ENCODE measurements at places on chromosomes 12 and 14. TPM values are rescaled to one million over a fixed set of nuclear protein-coding genes. Genes with fewer than 3 reads are reported as not detected.

DNA sequence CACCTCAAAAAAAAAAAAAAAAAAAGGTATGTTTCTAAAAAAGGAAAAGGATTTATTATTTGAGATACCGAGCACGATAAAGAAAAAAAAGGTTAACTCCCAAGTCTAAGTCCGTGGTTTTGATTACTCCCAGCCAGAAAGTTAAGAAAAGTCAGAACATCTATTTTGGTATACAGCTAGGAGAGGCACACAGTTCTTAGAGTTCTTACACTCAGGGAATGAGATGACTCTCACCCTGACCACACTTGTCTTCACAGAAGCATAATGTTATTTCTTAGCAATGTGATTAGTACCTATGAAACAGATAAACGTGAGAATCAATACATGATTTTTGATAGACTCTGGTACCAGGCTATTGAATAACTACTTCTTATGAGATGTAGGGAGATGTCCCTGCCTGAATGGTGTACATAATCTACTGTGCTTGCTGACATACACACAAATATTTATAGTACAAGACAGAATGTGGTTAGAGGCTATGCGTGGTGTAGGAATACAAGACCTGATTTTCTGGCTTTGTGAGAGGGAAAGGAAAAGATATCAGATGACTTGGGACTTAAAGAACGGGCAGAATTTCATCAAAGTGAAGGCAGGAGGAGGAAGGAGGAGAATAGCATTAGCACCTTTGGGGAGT is 31.6 kb downstream of the LIMA1 start:
- no peak overlapping the region for H3K4me3 ChIP-seq
- DNase-seq: no peak
- H3K27ac ChIP-seq: no peak overlapping the region

GRCh38 chr12:82225871-82226270 is 132.3 kb downstream of the CCDC59 start:
- H3K36me3 ChIP-seq: no peaks in the 10 kb centered on the region
- no peak for DNase-seq
- H3K27ac ChIP-seq: no peak overlapping the region
- no peaks in the 10 kb centered on the region for H3K27me3 ChIP-seq

- peaks cover 5% of the 10 kb centered on the region for H3K4me1 ChIP-seq
- no peak overlapping the region for H3K4me3 ChIP-seq
- peak overlapping the region; percentile 84 for H3K27ac ChIP-seq
- no peaks in the 10 kb centered on the region for H3K36me3 ChIP-seq
These were observed 1.7 kb upstream of the FGD4 start for GRCh38 chr12:32397696-32398095.

GRCh38 chr12:4584896-4585295 is 22.9 kb downstream of the DYRK4 start:
- H3K4me1 ChIP-seq: no peaks in the 10 kb centered on the region
- no peak overlapping the region for H3K27ac ChIP-seq
- H3K4me3 ChIP-seq: no peak overlapping the region

- H3K36me3 ChIP-seq: no peaks in the 10 kb centered on the region
- H3K4me1 ChIP-seq: no peaks in the 10 kb centered on the region
- H3K27ac ChIP-seq: no peak overlapping the region
These were observed 189.5 kb downstream of the TTC8 start for GRCh38 chr14:89013698-89014568.

DNA sequence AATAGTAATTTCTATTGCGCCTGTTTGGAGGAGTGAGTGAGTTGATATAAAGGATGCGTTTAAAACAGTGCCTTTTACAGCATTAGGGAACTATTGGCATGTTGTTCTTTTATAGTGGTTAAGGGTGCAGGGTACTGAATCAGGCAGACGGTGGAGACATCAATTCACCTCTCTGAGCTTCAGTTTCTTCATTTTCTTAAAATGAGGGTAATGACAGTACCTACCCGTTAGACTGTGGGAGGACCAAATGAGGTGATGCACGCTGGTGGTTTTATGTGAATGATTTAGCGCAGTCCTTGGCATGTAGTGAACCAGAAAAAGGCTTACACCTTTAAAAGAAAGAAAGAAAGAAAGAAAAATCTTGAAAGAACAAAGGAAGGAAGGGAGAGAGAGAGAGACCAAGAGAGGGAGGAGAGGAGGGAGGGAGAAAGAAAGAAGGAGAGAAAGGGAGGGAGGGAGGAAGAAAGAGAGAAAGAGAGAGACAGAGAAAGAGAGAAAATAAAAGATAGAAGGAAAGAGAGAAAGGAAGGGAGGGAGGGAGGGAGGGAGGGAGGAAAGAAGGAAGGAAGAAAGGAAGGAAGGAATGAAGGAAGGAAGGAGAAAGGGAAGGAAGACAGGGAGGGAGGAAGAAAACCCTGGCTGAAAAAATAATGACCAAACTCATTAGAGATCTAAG is 22.2 kb upstream of the CCND2 start:
- H3K27ac ChIP-seq: no peak overlapping the region
- H3K27me3 ChIP-seq: no peaks in the 10 kb centered on the region
- peak; percentile 42 for DNase-seq
- no peaks in the 10 kb centered on the region for H3K36me3 ChIP-seq
- H3K4me1 ChIP-seq: no peaks in the 10 kb centered on the region

GRCh38 chr12:43826681-43827080 is 9.2 kb upstream of the TMEM117 start:
- no peak overlapping the region for H3K4me3 ChIP-seq
- H3K4me1 ChIP-seq: no peaks in the 10 kb centered on the region
- no peaks in the 10 kb centered on the region for H3K36me3 ChIP-seq
- H3K27me3 ChIP-seq: no peaks in the 10 kb centered on the region
- no peak for DNase-seq
- H3K27ac ChIP-seq: no peak overlapping the region

DNA sequence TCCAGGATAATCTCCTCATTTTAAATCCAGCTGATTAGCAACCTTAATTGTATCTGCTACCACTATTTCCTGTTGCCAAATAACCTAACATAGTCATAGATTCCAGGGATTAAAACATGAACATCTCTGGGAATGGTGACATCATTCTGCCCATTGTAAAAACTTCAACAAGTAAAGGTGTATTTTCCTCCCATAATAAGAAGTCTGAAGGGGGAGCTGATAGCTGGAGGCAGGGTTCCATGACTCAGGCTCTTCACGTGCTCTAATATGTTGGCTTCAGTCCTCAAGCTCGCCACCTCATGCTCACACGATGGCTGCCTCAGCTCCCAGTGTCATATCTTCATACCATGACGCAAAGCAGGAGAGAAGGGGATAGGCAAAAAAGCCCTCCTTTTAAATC is 172.0 kb upstream of the VASH1 start:
- H3K4me1 ChIP-seq: peaks cover 7% of the 10 kb centered on the region
- H3K36me3 ChIP-seq: no peaks in the 10 kb centered on the region
- H3K27me3 ChIP-seq: no peaks in the 10 kb centered on the region
- no peak overlapping the region for H3K4me3 ChIP-seq
- H3K27ac ChIP-seq: no peak overlapping the region

DNA sequence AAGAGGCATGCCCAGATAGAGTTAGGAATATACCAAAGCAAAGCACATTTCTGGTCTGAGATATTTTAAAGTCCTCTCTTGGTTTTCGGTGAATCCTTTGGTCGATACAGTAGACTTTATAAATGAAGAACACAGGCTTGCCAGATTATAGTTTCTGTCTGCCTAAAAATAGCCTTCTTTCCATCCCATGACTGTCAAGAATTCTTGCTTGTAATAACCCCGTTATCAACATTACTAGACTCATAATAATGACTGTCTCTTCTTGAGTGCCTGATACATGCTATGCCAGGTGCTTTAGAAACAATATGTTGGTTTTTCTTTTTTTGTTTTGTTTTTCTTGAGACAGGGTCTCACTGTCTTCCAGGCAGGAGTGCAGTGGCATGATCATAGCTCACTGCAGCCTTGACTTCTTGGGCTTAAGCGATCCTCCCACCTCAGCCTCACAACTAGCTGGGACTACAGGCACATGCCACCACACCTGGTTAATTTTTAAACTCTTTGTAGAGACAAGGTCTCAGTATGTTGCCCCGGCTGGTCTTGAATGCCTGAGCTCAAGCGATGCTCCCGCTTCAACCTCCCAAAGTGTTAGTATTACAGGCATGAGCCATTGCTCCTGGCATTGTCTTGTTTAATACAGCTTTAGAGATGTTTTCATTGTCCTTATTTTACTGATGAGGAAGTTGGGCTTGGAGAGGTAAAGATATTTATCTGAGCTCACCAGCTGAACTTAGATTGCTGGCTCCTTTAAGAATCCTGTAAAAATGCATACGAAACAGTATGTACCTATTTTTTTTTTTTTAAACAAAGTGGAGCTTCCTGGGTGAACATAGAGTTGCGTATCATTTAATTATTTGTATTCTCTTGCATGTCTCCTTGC is 30.4 kb downstream of the CHST11 start:
- no peaks in the 10 kb centered on the region for H3K4me1 ChIP-seq
- no peak overlapping the region for H3K4me3 ChIP-seq
- no peak overlapping the region for H3K27ac ChIP-seq

GRCh38 chr12:125528281-125528680 is 463.0 kb downstream of the AACS start:
- H3K4me1 ChIP-seq: peaks cover 1% of the 10 kb centered on the region
- H3K36me3 ChIP-seq: no peaks in the 10 kb centered on the region
- DNase-seq: no peak
- no peak overlapping the region for H3K27ac ChIP-seq

DNA sequence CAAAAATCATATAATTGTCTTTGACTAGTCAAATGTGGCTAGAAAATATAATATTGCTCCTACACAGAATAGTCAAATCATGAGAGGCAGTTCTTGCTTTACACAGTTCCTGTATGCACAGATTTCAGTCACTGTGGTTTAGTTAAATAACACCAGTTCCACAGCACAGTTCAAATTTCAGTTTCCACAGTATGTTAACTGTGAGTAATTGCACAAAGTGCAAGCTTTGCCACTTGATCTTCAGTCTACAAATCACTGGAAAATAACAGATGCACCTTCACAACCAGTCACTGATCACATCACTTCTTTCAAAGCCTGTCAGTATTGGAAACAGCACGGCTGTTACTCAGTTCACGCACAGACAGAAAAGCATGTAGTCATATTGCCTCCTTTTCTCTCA is 38.7 kb downstream of the KCNH5 start:
- DNase-seq: no peak
- H3K4me1 ChIP-seq: no peaks in the 10 kb centered on the region
- H3K27ac ChIP-seq: no peak overlapping the region
- no peak overlapping the region for H3K4me3 ChIP-seq
- H3K36me3 ChIP-seq: no peaks in the 10 kb centered on the region

The GSG1 gene
- not detected for total RNA-seq

The KRT83 gene
- total RNA-seq: not detected

- DNase-seq: no peak
- H3K4me1 ChIP-seq: peaks cover 19% of the 10 kb centered on the region
These were observed 34.9 kb downstream of the LIMA1 start for GRCh38 chr12:50248411-50248810.

GRCh38 chr12:21502164-21502496 is 541 bp downstream of the GOLT1B start:
- H3K4me3 ChIP-seq: peak overlapping the region; percentile 76
- DNase-seq: no peak
- H3K27me3 ChIP-seq: no peaks in the 10 kb centered on the region
- H3K27ac ChIP-seq: peak overlapping the region; percentile 82

DNA sequence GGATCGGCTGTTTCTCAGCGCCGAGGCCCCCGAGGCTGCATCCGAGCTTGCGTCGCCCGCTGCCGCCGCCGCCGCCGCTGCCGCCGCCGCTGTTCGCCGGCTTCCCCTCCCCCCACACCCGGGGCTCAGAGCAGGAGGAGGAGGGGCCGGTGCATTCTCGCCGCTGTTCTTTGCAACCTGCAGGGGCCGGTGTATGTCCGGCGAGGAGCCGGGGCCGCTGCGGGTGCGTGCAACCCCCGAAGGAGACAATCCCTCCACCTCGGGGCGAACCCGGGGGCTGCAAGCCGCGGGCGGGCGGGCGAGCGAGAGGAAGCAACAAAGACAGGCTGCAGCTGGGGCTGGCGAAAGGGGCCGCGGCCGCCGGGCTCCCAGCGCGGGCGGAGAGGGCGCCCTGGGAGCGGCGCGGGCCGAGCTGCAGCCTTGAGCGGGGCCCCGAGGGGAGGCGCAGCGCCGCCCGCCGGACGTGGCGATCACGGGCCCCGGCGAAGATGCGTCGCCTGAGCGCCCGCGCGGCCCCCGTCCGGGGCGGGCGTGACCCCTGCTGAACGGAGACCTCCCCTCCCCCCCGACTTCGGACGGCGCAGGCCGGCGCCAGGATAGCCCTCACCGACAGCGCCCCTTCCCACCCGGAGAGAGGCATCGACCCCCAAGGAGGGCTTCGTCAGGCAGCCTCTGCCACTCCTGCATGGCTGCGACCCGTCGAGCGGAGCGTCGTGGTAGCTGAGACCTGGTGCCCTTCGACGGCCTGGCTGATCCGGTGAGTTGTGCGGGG is 702 bp downstream of the FAM222A start:
- peaks cover 43% of the 10 kb centered on the region for H3K4me1 ChIP-seq
- DNase-seq: no peak
- H3K36me3 ChIP-seq: no peaks in the 10 kb centered on the region
- peak overlapping the region; percentile 77 for H3K4me3 ChIP-seq

- no peaks in the 10 kb centered on the region for H3K27me3 ChIP-seq
- H3K4me1 ChIP-seq: no peaks in the 10 kb centered on the region
- no peaks in the 10 kb centered on the region for H3K36me3 ChIP-seq
These were observed 1638.7 kb upstream of the SEL1L start for GRCh38 chr14:83172363-83172762.

DNA sequence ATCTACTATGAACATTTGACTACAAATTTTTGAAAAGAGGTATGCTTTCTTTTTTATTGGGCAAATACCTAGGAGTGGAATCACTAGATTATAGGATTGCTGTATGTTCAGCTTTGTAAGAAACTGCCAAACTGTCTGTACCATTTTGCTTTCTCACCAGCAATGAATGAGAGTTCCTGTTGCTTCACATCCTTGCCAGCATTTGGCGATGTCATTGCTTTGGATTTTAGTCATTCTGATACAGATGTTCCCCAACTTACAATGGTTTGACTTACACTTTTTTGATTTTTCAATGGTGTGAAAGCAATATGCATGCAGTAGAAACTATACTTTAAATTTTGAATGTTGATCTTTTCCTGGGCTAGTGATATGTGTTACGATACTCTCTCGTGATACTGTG is 328.7 kb downstream of the RAD51B start:
- no peak overlapping the region for H3K4me3 ChIP-seq
- no peaks in the 10 kb centered on the region for H3K36me3 ChIP-seq
- no peak overlapping the region for H3K27ac ChIP-seq
- no peak for DNase-seq
- H3K4me1 ChIP-seq: peaks cover 14% of the 10 kb centered on the region

Data from esophagus muscularis mucosa (tissue), 4 donors.